Activated T-helper 1 cell treated with Interleukin-2 at 50 U/mL for 16 hours (primary cell): ENCODE measurements at places on chromosomes 13 and 19.

- no peak for DNase-seq
These were observed 4.4 kb downstream of the TRIP10 start for GRCh38 chr19:6743714-6744380.

DNA sequence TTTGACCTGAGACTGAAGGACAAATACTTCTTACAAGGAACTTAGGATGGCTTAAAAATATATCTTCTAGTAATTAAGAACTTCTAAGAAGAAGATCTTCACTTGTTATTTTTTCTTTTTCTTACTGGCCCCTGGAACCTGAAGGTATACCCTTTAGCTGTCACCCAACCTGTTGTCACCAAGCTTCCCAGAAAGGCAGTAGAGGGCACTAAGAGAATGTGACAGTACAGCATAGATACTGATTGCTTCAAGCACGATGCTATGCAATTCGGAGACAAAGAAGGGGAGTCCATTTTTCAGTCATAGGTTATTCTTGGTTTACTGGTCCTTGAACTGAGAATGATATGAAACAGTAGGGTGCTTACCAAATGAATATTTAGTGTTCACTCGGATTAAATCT lies 208.3 kb upstream of the PCDH9 start:
- no peak for DNase-seq

- no peak for DNase-seq
These were observed 37.5 kb downstream of the N4BP2L2 start for GRCh38 chr13:32501064-32501463.

DNA sequence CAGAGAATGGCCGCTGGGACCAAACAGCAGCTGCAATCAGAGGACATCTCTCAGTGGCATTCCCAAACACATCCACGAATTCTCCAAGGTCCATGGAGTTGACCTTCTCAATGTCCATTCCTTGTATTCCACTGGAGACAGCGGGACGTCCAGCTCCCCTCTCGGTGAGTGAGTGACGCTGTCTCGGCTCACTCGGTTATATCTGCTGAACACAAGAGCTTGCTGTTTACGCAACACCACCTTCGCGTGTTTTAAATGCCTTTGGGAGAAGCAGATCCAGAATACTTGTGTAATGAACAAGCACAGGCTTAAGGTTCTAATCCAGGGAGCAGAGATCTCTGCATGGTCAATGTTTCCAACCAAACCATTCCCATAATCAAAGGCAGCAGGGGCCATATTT lies at the start of gene URAD:
Gene URAD (minus strand): TSS at position 174 of the 400 bp plus-strand sequence. CDS start 56 bp downstream, at position 118.
- DNase-seq: no peak

DNA sequence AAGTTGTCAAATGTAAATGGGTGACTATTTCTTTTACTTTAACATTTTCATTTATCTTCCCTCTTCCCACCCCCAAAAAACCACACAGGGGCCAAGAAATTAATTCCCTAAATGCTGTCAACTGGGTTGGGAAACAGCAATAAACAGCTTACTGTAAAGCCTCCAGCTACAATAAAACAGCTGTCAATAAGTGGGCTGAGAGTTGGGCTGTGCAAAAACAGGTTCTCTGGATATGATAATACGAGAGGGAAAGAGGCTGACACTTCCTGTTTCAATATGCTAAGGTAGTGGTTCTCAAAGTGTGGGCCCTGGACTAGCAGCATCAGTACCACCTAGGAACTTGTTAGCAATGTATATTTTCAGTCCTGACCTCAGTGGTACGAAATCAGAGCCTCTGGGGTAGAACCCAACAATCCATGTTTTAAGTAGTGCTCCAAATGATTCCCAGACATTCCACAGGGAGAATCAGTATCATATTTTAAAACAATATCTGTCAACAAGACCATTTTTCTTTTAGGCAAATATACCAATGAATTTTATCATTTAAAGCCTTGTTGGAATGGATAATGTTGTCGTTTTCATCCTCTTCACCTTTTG lies 8.4 kb downstream of the PCDH9 start:
- DNase-seq: no peak

DNA sequence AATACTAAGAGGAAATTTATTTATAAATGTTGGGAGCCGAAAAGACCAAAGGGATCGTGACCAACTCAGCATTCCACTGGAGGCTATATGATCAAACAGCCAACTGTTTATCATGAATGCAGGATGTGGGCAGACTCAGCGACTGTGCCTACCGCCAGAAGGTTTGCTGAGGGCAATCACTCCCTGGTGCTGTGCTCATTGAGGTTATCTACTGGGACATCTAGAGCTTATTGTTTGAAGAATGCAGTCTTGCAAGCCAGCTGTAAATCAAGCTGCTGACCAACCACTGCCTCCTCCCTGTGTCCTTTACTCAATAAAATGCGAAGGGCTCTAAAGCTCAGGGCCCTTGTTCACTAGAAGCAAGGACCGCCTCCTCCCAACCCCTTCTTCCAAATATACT lies 8.5 kb upstream of the XPO4 start:
- no peak for DNase-seq

DNA sequence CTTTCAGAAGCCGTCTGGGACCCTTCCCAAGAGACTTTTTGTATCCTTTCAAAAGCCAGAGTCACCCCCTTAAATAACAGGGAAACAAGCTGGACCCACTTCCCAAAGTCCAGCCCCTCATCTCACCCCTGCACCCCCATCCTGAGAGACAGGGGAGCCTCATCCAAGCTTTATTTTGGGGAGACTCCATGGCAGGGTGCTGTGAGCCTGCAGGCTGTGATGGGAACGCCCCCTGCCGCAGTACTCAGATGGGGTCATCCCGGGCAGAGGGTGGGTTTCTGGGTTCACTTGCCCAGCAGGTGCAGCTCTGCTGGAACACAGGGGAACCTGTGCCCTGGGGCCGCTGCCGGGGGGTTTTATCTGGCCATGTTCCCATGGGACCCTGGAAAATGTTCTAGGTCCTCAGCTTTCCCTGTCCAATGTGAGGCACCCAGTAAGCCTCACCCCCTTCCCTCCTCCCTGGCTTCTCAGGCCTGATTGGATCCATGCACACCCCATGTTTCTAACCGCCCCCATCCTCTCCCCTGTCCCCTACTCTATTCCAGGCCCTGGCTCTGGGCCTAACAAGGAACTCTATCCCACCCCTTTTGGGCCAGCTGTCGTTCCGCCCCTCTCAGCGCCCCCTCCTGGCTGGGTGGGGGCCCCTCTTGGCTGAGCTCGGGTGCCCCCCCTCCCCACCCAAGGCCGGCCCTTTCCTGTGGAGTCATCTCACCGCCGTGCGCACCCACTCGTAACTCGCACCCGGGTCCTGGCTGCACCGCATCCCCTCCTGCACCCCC lies 1.0 kb downstream of the HIF3A start:
- DNase-seq: no peak

DNA sequence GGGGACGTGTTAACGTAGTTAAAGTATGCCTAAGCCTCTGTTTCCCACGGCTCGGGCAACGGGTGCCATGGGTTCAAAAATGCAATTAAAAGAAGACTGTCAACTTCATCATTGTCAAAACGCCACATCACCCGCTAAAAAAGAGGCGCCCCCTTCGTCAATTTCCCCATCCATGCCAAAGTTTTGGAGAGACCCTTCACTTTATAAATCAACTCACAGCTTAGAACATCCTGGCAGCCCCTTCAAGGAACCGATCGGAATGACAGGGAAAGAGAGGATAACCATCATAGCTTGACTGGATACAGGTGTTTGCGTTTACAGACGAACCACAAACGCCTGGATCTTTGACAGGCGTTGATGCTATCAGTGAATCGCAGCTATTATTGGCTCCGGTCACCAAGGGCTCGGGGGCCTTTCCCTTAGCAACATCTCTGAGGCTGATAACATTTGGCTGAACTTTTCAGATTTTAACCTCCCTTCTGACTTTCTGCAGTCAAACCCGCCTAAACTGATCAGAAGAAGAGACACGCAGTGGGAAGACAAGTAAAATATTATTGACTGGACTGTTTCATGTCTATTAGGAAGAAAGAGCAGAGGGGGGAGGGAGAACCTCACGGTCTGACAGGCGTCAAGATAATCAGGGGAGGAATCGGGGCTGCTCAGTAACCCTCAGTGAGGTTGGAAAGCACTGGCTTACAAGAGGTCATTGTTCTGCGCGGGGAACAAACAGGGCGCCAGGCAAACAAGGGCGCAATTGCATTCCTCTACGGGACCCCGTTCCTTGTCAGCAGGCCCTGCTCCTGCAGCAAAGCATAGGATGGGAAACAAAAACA lies 322.5 kb upstream of the ZNF507 start:
- no peak for DNase-seq

DNA sequence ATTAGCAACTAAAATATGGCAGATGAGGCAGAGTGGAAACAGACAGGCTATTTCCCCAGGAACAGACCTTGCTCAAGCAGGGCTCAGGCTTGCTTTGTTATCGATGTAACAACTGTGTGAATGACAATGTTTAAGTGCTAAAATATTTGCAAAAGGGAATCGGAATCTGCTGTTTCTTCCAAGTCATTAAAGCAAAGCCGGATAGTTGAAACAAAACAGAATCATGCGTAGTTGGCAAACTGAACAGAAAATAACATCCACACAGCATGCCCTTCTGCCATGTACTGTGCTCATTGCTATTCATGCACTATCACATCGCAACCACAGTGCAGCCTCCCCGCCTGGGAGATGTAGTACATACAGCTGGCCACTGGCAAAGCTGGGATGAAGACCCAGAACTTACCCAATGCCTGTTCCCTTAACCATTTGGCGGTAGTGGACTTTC lies 799.1 kb downstream of the DIAPH3 start:
- DNase-seq: no peak
